NCI-H2029 treated with DMSO at 0.1 percent for 48 hours (cell line): ENCODE measurements at places on chromosomes 1 and 21.

GRCh38 chr1:231508941-231509340 is 19.5 kb upstream of the TSNAX start:
- DNase-seq, result no peak

DNA sequence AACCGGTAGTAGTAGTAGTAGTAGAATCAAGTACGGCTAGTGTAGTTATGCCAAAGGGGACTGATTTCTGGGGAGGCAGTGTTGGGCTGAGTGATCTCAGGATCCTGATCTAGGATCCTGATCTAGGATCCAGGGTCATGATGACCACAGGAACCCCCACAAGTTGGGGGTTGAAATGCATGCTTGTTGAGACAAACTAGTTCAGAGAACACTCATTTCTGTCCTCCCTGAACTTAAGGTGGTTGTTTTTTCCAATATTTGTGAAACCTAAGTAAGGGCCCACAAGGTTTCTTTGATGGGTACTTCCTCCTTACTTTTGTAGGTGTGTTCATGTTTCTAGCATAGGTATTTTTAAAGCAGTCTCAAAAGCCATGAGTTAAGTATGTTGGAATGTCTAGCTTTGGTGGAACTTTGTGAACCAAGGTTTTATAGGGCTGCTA is 33.9 kb upstream of the PDC start:
- no peak for DNase-seq

- DNase-seq, result no peak
Observed at GRCh38 chr1:21497466-21498061, 11.7 kb upstream of the ALPL start.

DNA sequence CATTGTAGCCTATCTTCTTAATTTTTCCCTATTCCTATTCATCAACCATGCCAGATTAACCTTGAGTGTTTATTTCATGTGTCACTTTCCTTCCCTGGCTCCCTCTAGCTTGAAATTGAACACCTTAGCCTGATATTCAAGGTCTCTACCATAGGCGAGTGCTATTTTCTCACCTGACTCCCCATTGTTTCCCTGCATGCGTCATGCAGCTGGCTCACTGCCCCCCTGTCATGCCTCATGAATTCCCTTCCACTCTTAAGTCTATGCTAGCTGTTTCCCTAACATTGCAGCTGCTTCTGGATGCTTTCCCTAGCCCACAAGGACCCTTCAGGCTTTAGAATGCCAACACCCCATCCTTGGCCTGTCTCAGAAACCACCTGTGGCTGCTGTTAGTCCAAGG is 56.7 kb upstream of the CD1D start:
- peak; percentile 96 for DNase-seq

GRCh38 chr1:230747890-230748800 is 957 bp downstream of the CAPN9 start:
- DNase-seq, result peak; percentile 56

DNA sequence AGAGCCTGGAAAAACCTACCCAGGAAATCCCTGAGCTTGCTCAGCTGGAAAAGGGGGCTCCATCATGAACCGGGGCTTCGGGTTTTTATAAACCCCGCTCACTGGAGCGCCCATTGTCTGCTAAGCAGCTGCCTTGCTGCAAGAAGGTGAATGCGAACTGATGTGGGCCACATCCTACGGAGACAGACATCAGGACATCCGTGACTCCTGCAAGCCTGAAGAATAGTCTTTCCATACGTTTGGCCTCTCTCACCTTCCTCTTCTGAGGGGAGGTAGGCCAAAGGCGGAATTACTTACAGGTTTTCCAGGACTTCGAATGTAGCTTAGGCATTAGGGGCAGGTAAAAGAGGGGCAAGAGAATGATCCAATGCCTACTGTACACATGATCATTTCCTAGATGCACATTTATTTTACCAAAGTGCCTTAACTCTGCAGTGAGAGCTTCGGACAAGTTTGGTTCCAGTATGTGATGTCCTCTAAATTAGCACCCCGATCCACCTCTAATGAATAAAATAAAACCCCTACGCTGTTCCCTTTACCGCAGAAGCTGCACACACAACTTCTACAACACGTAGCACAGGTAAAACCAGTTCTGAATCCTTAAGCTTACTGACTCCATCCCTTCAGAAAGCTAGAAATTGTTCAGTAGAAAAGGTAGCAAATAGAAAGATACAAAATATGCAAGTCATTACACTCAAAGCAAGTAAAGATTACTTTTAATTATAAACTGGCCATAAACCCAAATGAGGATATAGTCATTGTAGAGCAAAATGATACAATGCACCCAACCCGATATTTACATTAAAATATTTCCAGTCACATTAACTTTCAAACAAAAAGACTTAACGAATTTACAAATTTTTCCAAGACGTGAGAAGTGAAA is 866 bp upstream of the SORT1 start:
- no peak for DNase-seq

- DNase-seq, result no peak
Observed at GRCh38 chr1:84946631-84947030, 50.3 kb downstream of the MCOLN2 start.

- peak; percentile 35 for DNase-seq
Observed at GRCh38 chr1:218521414-218522169, 176.5 kb downstream of the TGFB2 start.

DNA sequence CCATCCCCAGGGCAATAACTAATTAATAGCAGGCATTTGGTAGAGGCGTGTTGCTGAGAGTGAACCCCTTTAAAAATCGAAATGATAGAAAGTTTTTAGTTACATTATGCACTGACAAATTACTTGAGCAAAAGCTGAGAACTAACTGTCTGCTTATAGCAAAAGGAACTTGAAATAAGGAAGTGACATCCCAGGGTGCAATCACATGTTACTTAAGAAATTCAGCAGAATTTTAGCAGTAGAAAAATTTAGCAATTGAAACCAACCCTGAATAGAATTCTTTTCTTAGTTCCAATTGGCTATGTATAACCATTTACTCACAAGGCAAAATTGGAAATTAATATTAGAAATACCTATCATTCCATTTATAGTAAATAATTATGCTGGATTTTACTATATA is 139.5 kb upstream of the SAMSN1 start:
- DNase-seq, result no peak

DNA sequence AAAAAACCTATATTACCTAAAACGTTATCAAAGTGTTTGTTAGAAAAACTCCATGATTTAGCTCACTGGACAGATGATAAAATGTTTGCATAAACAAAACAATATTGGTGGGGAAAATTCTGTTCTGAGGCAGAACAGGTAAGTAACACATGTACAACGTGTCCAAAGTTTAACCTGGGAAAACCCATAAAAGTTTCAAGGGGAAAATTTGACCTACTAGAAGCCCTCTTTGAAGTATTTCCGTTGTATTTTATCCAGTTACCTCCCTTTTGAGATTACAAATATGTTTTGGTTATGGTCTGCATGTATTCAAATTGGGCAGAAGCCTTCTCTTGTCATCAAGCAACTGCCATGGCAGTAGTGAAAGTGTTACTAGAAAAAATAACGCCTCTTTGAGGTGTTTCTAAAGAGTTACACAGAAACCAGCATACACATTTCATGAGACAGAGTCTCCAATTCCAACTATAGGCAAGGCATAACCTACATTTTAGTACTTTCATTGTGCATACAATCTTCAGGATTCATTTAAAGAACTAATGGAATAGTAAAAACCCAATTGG is 58.0 kb upstream of the PDC start:
- no peak for DNase-seq

GRCh38 chr1:84842748-84843231 is 50.2 kb downstream of the LPAR3 start:
- no peak for DNase-seq

DNA sequence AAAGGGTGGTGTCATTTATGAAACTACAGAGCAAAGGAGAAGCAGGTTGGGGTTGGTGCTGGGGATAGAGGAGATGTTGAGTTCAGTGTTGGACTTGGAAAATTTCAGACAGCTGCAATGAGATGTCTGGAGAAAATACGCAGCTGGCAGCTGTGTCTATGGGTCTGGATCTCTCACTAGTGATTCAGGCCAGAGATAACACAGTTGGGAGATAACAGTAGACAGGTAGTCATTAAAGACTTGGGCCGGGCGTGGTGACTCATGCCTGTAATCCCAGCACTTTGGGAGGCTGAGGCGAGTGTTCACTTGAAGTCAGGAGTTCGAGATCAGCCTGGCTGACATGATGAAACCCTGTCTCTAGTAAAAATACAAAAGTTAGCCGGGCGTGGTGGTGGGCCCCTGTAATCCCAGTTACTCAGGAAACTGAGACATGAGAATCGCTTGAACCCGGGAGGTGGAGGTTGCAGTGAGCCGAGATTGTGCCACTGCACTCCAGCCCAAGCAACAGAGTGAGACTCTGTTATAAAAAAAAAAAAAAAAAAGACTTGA is 2.5 kb upstream of the TFAP2E start:
- no peak for DNase-seq

GRCh38 chr1:240646571-240647240 is 34.8 kb upstream of the GREM2 start:
- no peak for DNase-seq

DNA sequence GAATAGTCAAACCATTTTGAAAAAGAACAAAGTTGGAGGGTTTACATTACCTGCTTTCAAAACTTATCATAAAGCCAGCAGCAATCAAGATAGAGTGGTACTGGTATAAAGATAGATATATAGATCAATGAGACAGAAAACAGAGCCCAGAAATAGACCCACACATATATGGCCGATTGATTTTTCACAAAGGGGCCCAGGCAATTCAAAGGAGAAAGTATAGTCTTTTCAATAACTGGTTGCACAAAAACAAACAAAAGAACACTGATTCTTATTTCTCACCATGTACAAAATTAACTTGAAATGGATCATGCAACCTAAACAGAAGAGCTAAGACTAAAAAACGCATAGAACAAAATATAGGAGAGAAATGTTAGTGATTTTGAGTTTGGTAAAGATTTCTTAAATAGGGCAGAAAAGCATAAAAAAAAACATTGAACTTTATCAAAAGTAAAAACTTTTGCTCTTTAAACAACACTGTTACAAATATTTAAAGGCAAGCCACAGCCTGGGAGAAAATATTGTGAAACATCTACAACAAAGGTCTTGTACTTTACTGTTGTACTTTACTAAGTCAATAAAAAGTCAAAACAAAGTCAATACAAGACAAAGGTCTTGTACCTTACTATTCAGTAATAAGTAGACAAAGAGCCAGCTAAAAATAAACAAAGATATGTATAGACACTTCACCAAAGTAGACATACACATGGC is 50.2 kb downstream of the ST3GAL3 start:
- DNase-seq, result no peak

- no peak for DNase-seq
Observed at GRCh38 chr1:29239142-29239541, 2.8 kb downstream of the PTPRU start.

DNA sequence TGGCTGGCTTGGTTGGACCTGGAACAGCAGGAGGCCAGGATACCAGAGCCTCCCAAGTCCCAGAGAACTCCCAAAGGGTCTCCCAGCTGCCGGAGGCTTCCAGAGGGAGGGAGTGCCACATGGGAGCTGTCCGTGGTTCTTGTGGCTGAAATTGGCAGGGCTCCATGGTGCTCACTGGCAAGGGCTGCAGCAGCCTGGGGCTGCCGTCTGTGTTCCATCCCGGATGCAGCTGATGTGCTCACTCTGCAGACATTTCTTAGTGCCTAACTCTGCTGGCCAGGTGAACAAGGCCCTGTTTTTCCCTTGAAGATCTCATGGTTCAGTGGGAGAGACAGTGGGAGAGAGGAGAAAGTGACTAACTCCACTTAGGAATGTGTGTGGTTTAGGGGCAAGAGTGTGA is 261.1 kb downstream of the CAMTA1 start:
- no peak for DNase-seq

- DNase-seq, result no peak
Observed at GRCh38 chr1:220703305-220703704, 13.1 kb downstream of the C1orf115 start.

- peak; percentile 53 for DNase-seq
Observed at GRCh38 chr1:48236716-48237470, 14.4 kb downstream of the SLC5A9 start.

- DNase-seq, result no peak
Observed at GRCh38 chr1:159927849-159928431, 2.6 kb upstream of the TAGLN2 start.

GRCh38 chr1:55861676-55862340 is 646.6 kb upstream of the USP24 start:
- DNase-seq, result no peak

- no peak for DNase-seq
Observed at GRCh38 chr1:111515291-111516004, 12.0 kb upstream of the ADORA3 start.

DNA sequence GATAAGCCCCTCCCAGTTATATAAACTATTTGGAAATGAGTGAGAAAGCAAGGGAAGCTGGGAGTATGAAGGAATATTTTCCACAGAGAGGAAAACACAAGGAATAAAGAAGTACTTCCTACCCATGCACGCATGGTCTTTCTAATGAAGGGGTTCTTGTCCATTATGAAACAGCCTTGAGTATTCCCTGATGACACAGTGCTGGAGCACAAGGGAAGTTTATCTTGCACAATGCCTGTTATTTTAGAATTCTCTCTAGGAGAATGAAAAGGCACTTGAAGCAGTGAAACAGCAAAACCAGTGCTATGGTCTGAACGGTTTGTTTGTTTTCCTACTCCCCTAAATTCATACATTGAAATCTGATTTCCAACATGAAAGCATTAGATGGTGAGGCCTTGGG is 38.6 kb upstream of the ADAMTS1 start:
- DNase-seq, result no peak

DNA sequence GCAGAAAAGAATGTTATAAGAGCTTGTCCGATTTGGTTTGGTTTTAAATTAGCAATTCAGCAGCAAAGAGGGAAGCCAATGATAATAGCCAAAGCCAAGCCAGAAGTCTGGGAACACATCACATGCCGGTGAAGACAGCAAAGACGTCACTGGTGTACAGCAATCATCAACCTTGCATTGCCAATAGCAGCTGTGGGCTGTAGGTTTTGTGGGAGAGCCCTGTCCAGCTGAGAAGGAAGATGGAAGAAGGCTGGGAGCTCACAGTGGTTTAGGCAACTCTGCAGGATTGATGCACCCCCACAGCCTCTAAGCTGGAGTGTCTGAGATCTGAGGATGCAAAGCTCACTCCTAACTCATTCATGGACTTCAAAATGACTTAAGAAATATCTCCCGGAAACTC is 338.7 kb downstream of the SIPA1L2 start:
- DNase-seq, result no peak

DNA sequence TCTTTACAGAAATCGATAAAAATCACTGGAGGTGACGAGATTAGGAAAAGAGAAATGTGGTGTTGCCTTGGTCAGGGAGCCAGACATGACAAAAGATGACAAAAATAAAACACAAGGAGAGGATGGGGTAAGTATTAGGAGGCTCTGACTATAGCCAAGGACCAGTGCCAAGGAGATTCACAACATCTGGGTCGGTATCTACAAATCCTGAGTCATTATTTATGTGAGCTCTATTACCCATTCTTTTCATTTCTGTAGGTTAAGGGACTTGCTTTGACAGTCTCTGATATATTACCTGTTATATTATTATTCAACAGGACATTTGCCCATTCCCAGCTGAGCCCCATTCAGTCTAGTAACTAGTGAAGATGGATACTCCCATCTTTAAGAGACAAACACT is 120.8 kb downstream of the TYW3 start:
- no peak for DNase-seq

DNA sequence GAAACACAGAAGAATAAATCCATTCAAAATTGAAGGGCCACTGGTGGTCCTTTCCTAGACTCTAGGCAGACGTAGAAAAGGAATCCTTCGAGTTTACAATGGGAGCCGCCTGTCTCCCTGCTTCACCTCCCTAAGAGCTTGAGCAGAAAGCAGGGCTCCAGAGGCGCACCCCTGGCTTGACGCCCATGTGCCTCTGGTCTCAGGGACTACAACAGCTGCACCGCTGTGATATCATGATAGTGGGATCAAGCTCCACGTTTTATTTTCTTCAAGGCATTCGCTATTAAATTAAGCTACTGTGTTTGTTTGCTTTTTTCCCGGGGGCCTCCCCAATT is 403 bp upstream of the C1orf122 start:
- no peak for DNase-seq
